SW 1271 (cell line): ENCODE measurements at places on chromosomes 4 and X.
A peak's percentile ranks its signal among the peaks of the same experiment; 100 is the strongest.

- no peak for DNase-seq
These were observed 21.1 kb upstream of the PIGA start for GRCh38 chrX:15356444-15356843.

GRCh38 chrX:103066606-103067005 is 2.6 kb upstream of the BEX1 start:
- DNase-seq: no peak

DNA sequence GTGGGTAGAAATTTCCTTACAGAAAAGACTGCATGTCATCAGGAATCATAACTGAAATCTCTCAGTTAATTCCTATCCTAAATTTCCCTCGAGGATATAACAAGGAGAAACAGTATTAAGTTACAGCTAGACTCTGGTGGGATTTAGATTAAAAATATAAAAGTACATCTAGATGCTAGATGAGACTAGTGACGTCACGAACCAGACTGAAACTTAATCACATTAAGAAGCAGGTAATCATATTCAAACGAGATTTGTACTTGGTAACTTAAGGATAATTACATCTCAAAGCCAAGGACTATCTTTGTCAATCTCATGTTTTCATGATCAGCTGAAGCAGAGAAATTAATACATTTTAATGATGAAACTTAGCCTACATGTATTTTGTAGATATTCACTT is 130.6 kb downstream of the MTNR1A start:
- DNase-seq: no peak

DNA sequence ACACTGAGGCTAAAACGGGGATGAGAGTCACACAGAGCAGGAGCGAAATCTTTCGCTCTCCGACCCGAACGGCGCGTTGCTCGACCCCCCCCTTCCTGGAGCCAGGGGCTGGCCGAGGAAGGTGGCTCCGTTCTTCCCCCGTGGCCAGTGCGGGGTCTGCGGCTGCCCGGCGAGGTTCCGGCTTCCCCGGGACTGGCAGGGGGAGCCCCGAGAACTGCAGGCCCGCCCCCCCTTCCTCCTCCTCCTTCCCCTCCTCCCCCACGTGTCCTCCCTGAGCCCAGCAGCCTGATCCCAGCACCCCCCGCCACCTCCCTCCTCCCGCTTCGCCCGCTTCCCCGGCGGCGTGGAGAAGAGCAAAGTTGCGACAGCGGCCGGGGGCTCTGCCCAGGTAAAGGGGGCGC is 2.4 kb upstream of the BCORL1 start:
- no peak for DNase-seq

DNA sequence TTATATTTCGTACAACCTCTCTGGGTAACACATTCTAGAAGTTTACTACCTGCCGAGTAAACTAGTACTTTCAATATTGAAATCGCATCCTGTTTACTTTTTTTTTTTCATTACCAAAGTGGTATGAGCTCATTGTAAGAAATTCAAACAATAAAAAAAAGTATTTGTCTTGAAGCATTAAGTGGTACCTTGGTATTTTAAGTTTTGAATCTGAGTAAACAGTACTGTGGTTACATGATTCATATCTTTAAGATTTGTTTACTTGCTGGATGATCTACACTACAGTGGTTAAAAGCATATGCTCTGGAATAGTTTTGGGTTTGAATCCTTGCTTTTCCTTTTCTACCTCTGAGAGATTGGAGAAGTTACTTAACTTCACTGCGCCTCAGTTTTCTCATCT is 3.8 kb upstream of the MMGT1 start:
- no peak for DNase-seq

DNA sequence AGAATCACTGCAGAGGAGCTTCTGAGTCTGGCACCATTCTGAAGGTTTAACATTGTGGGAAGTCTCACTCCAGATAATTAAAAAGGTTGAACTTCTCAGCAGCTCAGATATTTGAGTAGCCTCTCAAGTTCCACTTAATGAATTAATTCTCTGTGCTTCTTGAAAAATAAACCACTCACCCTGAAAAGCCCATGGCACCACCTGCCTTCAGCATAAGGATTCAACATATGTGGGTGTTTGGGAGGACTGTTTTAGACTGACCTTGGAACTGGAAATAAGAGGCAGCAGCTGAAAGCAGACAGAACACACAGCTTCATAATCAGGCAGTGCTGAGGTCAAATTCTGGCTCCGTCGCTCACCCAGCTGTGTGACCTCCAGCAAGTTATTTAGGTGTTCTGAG is 100.6 kb downstream of the KCNIP4 start:
- DNase-seq: no peak

GRCh38 chrX:33909836-33910235 is 222.3 kb downstream of the FAM47A start:
- DNase-seq: no peak

DNA sequence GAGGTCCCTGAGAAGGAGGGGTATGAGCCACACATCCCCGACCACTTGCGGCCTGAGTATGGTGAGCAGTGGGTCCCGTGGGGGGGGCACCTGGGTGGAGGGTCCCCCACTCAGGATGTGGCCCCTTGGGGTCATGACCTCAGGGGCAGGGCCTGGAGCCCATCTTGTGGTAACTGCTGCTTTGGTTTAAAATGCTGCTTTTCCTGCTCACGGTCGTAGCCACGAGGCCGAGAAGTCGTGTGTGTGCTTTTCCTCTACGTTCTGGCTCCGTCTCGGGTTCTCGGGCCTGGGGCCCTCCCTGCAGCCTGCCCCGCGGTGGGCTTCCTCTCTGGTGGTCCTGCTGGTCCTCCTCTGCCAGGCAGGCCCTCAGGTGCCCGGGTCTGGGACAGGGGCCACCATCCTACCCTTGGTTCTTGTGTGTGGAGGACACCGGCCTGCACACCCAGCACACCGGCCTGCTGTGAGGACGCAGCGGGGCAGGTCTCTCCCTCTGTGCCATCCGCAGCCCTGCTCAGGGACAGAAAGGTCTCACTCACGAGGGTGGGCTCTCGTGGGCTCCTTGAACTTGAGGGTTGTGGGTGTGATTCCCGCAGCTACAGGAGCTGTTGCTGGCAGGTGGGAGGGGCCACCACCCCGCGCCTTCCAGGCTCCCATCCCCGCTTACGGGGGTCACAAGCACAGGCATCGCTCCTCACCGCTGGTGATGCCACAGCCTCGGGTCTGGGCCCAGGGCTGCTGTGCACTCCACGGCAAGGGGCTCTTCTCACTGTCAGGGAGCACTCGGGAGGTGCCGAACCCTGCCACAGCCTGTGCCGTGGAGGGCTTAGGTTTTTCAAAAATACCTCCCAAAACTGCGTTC is 19.6 kb downstream of the UVSSA start:
- no peak for DNase-seq

DNA sequence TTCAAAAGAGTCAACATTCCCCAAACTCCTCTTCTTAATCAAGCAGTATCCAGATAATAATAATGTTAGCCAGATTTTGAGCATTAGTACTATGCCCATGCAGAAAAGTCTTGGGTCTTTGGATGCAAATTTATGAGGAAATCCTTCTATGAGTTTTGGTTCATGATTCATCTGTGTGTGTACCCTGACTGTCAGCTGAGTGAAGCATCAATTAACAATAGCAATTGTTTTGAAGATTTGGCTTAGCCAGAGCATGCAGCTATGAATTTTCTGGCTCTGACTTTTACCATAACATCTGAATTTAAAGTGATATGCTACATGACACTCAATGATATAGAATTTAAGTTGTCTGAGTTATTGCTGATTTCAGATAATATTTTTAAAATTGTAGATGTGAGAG is 145.8 kb downstream of the KLHL4 start:
- DNase-seq: no peak

- no peak for DNase-seq
These were observed 39.2 kb upstream of the MSANTD1 start for GRCh38 chr4:3209551-3210325.

GRCh38 chr4:129839687-129840086 is 743.7 kb downstream of the C4orf33 start:
- no peak for DNase-seq

- no peak for DNase-seq
These were observed 972.5 kb downstream of the CCSER1 start for GRCh38 chr4:91099666-91100065.

GRCh38 chr4:73127839-73128453 is 58.4 kb upstream of the COX18 start:
- no peak for DNase-seq

DNA sequence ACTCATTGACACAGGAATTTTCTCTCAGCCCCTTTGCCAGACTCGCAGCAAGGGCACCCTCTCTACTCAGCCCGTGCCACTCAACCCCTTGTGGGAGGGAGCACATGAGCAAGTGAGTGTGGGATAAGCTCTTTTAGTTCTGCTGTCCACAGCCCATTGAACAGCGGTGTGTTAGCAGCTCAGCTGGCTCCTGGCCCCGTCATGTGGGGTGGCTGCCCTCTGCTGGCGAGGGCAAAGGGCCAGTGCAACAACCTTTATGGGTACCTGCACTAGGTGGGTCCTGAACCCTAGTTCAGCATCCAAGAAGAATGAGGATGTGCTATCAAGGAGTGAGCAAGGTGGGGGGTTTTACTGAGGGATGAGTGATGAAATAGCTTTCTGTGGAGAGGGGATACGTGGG is 85.0 kb upstream of the ZNF81 start:
- DNase-seq: no peak

DNA sequence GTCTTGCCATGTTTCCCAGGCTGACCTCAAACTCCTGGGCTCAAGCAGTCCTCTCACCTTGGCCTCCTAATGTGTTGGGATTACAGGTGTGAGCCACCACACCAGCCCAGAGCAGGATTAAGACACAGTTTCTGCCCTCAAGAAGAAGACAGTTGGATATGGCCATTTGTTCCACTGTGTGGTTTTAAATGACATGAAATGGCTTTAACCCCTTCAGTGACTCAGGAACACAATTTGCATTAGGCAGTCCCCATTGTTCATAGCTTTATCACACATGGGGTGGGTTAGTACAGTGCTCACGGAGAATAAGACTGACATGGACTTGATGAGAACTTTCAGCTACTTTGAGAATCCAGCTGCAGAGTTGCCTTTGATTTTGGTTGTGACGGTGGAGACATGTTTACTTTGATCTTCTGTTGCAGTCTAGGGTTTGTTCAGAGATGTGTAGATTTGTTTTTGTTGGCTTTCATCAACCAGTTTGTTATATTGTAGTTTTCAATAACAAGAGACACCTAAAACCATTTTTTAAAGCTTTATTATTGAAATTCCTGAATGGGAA is 60.3 kb downstream of the ARX start:
- no peak for DNase-seq

DNA sequence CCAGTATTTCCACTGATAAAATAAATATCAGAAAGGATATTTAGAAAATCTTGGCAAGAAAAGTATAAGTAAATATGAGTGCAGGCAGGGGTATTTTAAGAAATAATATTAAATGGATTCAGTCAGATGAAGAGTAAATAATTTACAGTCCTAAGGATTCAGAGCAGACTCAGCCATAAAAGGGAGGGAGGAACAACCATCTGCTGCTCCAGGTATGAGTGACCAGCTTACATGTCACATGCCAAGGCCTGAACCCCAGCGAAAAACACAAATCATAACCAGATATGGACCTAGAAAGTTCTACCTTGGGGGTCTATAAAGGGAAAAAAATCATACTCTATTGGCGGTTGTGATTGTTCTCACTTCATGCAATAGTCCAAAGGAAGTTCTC is 166.8 kb downstream of the COL4A6 start:
- DNase-seq: no peak

GRCh38 chrX:1481636-1482529 is 29.2 kb upstream of the ASMTL start:
- no peak for DNase-seq

DNA sequence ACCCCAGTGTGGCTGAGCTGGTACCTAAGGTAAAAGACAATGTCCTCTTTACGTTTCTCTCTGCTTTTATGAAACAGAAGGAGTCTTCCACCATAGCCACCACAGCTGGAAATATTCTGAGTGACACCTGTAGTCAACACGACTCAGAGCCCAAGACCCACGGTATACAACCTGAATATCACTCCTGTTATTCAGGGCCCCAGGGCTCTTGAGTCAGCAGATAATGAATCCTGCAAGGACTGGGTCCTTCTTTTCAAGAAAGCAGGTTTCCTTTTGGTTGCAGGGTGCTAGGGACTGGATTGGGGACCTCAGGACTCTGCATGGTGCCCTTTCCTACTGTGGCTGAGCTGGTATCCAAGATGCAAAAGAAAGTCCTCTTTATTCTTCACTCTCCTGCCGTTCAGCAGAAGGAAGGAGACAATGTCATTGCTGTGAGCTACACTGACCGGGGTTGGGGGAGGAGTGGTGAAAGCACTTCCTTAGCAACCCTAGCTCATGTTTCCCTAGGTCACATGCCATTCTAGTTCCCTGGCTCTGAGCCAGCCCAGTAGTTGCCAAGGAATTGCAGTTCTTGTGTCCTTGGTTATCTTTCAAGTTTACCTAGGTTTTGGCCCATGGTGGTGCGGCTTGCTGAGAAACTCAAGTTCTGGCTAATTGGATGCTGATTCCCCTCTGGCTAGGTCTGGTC is 23.7 kb upstream of the UNC5C start:
- no peak for DNase-seq

GRCh38 chrX:151180400-151180799 is 4.0 kb downstream of the GPR50 start:
- no peak for DNase-seq

DNA sequence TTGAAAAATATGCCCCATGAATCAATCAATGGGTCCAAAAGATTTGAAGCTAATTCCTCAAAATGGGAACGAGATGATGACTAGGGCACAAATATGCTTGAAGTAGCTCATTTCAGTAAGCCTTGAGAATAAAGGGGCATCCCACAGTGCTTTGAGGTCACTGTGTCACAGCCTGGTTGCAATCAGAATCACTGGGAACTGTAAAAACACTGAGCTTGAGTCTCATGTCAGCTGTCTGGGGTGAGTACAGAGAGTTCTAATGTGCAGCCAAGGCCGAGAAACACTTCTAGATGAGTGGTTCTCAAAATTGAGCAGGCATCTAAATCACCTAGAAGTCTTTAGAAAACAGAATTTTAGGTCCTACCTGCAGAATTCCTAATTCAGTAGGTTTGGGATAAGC is 120.5 kb upstream of the EGFL6 start:
- DNase-seq: no peak

GRCh38 chrX:69032601-69033000 is 132.7 kb downstream of the PJA1 start:
- no peak for DNase-seq

DNA sequence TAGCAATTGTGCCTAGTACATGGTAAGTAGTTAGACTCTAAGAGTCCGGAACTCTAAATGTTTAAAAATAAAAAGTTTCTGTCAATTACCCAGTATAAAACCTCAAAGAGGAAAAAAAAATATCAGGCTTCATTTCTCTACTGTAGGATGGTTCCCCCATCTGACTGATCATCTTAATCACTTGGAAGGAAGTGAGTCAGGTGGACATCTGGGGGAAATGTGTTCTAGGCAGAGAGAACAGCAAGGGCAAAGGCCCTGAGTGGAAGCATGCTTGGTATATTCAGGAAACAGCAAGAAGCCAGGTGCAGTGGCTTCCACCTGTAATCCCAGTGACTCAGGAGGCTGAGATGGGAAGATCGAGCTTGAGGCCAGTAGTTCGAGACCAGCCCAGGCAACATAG is 2.9 kb upstream of the EIF1AX start:
- peak; percentile 36 for DNase-seq

DNA sequence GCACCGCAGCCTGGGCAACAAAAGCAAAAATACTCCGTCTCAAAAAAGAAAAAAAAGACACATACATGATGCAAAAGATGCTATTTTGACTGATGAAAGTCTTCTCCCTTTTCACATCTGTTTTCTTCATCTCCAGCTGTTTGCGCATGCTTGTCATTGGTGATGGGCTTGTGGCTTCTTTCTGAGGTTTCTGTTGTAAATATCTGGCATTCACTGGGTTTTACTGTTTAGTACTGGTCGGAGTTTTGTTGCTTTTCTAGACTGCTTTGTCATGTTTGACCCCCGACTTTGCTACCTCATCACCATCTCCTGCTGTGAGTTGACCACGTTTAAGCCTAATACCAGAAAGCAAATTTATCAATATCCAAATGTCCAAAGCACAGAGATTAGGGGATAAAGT is 34.4 kb downstream of the PTCHD1 start:
- DNase-seq: no peak
